ENCODE measurements at places on chromosomes 6 and 20.

DNA sequence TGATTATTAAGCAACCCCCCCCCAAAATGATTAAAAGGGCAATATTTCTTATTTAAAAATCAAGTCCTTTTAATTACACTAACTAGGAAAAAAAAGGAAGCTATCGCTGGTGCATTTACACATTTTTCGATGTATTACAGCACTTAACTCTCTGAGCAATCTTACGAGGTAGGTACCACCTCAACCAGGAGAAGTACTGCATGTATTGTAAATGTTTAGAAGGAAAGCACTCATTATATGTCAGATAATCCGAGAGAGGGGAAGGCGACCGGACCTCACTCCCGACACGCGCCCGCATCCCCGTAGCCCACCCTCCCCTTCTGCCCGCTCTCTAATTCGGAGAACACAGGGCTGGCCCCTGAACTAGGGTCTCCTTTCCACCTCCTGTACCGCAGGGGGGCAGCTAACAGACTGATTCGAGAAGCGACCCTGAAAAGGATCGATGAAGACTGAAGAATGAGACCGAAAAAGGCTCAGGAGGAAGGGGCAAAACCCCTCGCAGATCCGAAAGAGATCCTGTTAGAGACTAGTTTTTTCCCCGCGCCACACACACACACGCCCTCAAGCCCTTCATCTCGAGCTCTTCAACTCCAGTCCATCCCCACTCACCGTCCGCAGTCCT is 337 bp downstream of the ESF1 start:
- DNase-seq, result no peak

GRCh38 chr20:39633689-39634088 is 671.5 kb downstream of the DHX35 start:
- no peak for DNase-seq

DNA sequence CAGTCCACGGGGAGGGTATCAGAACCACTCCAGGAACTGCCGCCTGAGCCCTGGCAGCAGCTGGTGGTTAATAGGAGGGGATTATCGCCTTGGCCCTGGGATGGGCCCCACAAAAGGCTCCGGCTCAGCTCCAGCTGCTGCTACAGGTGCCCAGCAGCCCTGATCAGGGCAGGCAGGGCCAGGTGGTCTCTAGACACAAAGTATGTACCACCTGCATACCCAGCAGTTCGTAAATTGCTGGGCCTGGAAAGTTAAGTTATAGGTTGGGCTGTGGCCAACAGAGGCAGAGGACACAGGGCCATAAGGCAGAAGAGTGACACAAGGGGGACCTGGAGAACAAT is 35.1 kb downstream of the RRBP1 start:
- no peak for DNase-seq

DNA sequence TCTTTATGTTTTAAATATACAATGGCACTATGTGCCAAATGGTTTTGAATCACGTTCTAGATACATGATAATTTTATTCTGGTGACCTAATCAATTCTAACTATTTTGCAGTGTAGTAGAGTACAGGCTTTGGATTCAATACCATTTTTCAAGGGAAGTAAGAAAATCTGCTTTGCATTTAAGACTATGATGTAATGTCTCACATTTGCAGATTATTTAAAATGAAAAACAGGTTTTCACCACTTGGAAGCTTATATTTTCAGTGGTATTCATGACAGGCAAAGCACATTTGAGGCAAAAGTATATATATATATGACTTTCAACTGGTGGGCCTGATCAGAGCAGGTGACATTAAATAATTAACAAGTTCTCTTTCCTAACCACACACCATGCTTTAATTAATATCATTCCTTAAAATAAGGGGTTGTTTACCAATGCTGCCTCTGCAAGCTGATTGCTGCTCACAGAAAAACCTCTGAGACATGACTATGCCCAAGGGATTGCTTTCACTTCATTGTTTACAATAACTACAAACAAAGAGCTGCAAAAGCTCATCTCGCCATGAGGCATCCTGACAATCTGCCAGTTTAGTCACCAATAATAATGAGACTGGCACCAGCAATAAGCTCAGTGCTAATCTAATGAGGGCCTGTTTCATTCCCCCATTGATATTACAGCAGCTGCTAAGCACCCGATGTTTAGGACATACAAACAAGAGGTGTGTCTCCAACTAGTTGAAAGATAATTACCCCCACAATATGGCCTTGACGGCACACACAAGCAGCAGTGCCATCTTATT is 1176.0 kb upstream of the GJE1 start:
- no peak for DNase-seq

- DNase-seq, result no peak
Observed at GRCh38 chr6:45314146-45314545, 14.0 kb upstream of the RUNX2 start.

DNA sequence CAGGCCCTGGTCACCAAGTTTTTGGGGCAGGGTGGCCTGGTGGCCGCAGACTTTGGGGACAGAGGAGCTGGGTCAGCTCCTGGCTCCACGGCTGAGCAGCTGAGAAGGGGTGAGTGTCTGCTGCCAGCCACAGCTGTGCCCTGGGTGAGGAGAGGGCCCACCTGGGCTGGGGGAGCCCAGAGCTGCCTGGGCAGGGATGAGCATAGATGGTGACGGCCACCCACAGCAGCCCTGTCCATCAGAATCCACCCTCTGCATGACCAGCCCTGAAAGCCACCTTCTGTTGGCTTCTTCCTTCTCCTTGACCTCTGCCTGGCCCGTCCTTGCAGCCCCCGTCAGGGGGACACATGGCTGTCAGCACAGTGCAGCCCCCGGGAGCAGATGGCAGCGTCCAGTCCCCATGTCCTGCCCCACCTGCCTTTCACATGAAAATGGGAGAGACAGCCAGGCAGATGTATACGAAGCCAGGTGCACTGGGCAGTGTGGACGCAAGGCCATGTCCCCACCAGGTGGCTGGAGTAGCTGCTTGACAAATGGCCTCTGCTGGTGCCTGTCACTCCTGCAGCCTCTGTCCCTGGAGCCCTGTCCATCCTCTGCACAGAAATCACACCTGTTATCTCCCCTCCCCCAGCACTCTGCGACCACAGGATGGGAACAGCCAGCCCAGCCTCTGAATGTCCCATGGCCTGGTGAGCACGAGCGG is 220.8 kb downstream of the PREX1 start:
- no peak for DNase-seq

- DNase-seq, result no peak
Observed at GRCh38 chr6:346386-347030, 45.0 kb upstream of the IRF4 start.

GRCh38 chr6:16872543-16873235 is 111.4 kb upstream of the ATXN1 start:
- DNase-seq, result no peak

GRCh38 chr6:145752638-145753037 is 17.3 kb upstream of the EPM2A start:
- DNase-seq, result no peak

- DNase-seq, result no peak
Observed at GRCh38 chr20:4014031-4014474, 1.3 kb downstream of the RNF24 start.

DNA sequence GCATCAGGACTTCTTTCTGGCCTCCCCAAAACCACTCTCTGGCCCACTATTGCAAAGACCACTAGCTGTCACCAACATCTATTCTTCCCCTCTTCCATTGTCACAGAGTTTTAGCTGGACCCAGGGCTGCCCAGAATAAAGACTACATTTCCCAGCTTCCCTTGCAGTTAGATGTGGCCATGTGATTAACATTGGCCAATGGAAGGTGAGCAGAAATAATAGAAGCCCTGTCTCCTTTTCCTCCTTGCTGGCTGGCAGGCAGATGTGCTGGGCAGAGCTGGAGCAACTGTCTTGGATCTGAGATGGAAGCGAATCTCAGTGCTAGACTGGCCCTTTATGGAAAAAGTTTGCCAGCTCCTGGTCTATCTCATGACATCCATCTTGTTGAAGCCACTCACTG is 97.0 kb downstream of the KCNB1 start:
- no peak for DNase-seq

- no peak for DNase-seq
Observed at GRCh38 chr6:3929281-3929798, 80.2 kb downstream of the FAM50B start.

- no peak for DNase-seq
Observed at GRCh38 chr6:2630359-2630758, 120.4 kb downstream of the MYLK4 start.

GRCh38 chr20:46099491-46100287 is 9.9 kb upstream of the NCOA5 start:
- DNase-seq, result no peak

GRCh38 chr20:6719369-6719721 is 48.1 kb upstream of the BMP2 start:
- no peak for DNase-seq

DNA sequence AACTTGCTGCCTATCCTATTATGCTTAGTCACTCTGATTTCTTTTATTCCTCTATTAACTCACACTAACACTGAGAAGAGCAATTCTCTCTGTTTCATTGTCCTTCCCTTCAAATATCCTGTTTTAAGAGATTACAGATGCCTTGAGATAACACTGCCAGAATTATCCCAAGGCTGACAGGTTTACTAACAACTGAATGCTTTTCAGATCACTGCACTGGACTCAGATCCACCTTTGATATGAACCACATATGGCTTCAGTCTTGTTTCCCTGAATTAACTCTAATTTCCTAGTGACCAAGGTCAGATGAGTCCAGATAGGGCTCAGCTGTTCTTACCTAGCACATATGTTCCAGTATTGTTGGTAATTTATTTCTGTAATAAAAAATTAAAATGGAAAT is 633.1 kb downstream of the GRIK2 start:
- DNase-seq, result no peak
